Stimulated activated CD4-positive, alpha-beta T cell treated with anti-CD3 and anti-CD28 coated beads, Interleukin-12 subunit alpha, Interleukin-12 subunit beta, amount 100 ng/mL, for 4 hours (primary cell): ENCODE measurements at places on chromosomes 6 and 20.

DNA sequence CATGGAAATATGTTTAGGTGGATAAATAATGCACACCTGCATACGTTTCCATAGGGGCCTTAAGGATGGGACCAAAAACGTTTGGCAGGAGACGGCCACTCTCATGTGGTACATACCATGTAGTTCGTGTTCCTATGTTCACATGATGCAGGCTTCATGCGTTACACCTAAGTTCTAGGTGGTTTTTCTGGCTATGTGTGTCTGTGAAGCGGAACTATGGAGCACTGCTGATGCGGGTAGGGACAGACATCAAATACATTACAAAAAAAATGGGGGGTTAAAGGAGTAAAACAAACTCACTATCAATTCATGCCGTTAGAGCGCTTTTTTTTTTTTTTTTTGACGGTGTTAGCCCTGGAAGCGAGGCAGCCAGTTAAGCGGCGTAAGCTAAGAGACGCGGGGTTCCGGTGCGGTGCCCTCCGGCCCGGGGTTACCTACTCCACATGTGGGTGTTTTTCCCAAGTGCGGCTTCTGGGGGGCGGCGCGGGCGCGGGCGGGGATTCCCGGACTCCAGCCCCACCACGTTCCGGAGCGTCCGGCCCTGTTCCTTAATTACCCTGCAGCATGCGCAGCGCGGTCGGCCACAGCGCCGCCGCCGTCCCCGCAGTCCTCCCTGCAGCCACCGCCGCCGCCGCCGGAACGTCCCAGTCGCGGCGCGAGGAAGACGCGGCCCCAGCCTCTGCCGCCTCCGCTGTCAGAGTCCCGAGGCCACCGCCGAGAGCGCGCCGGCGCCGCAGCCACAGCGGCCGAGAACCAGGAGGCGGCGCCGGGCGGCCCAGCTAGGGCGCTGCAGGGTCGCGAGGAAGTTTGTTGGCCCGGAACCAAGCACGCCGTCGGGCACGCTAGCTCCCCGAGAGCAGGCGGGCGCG lies 648 bp downstream of the COL19A1 start:
- peak; percentile 59 for DNase-seq

DNA sequence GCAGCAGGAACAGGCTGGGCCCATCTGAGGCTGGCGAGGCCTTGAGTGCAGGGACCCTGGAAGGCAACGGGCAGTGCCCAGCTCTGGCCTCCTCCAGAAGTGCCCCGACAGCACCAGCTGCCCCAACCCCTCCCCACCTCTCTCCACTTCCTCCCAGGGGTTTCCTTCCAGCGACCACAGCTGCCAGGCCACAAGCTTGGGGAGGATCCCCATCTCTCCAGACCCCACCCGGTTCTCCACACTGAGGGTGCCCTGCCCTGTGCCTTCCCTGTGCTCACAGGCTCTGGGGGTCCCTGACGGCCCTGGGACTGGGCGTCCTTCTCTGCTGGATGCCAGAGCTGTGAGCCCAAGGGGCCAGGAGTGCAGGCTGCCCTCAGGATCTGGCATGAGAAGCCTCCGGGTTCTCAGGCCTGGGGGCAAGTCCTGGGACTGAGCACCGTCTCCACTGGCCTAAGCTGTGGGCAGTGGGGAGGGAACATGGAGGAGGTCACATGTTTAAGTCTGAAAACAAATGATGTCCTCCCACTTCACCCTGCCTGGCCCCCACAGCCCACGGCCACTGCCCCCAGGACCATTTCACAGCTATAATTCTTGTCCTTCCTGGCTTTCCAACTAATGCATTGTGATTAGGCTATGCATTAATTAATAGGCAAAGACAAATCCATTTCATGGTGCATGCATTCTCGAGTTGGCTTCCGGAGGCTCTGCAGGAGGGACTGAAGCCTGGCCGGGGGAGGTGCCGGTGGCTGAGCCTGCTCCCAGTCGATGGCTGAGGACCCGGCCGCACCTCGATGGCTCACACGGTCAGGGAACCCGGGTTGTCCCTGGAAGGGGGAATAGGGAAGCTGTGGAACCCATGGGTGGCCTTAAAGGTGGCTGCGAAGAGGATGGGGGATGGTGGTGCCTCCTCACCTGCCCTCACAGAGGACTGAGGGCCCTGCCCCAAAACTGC lies 24.4 kb downstream of the BHLHE23 start:
- DNase-seq: no peak

- no peak for DNase-seq
These were observed 5.5 kb upstream of the CDSN start for GRCh38 chr6:31125586-31126363.

- DNase-seq: no peak
These were observed 25.1 kb upstream of the CCR6 start for GRCh38 chr6:167097770-167098169.

DNA sequence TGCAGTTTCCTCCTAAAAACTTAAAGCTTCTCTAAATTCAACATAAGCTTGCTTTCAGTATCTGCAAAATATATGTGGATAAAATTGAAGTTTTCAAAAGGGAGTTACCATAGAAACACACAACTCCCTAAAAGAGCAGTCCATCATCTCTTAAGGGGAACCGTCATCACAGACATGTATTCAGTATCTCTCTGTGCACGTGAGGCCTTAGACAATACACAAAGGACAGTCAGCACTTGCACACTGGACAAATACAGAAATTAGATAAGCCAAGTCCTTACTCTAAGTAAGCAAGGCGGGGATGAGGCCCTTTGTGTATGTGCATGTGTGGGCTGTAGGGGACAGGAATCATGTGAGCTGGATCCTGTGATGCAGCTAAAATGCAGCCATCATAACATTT lies 136.6 kb downstream of the BACH2 start:
- no peak for DNase-seq

- no peak for DNase-seq
These were observed 11.5 kb downstream of the FILIP1 start for GRCh38 chr6:75481936-75482593.

GRCh38 chr6:18493382-18493891 lies 106.3 kb downstream of the RNF144B start:
- DNase-seq: no peak

- DNase-seq: no peak
These were observed 37.9 kb upstream of the BCAS1 start for GRCh38 chr20:54108326-54108642.
